CD4-positive, alpha-beta T cell treated with Interleukin-2 at 100 ng/mL for 4 hours (primary cell): ENCODE measurements at places on chromosomes 2 and 18.

- no peak for DNase-seq
These were observed 27.0 kb upstream of the MTX2 start for GRCh38 chr2:176242276-176242675.

GRCh38 chr2:9753665-9754531, 89.4 kb upstream of the TAF1B start:
- peak; percentile 58 for DNase-seq

DNA sequence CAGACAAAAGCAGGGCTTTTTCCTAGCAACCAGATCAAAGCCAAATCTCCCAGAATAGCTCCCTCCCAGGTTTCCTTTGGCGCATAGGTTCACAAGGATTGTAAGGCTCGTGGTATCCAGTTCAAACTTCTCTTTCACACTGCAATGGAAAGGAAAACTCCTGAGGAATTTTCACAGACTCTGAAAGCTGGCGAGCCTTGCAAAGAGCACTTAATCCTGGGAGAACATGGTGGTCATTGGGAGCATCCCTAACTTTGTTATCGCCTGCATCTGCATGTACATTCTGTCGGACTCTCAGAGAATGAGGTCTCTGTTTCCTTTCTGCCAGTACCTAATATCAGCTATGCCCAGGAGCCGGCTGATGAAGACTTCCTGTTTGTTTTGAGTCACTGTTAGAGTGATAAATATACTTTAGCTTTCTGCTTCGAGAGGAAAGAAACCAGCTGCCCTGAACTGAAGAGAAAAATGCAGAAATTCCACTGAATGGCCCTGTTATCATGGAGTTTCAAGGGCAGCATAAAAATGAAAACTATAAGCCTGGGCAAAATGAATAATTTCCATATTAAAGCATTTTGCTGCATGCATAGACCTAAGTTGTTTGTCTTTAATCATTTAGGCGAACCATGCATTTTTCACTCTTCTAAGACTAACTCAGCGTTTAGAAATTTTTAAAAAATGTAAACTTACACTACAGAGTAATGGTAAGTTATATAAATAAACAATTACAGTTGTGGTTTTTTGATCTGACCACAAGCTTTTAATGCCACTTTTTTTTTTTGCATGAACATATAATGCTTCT, 76.4 kb upstream of the ZEB2 start:
- DNase-seq, result peak; percentile 30

GRCh38 chr2:240595381-240596079, 9.0 kb downstream of the CAPN10 start:
- peak; percentile 24 for DNase-seq

- peak; percentile 31 for DNase-seq
These were observed 44.4 kb downstream of the TRIB2 start for GRCh38 chr2:12761104-12761503.

GRCh38 chr2:96759548-96759947, 1.2 kb upstream of the CNNM4 start:
- no peak for DNase-seq

DNA sequence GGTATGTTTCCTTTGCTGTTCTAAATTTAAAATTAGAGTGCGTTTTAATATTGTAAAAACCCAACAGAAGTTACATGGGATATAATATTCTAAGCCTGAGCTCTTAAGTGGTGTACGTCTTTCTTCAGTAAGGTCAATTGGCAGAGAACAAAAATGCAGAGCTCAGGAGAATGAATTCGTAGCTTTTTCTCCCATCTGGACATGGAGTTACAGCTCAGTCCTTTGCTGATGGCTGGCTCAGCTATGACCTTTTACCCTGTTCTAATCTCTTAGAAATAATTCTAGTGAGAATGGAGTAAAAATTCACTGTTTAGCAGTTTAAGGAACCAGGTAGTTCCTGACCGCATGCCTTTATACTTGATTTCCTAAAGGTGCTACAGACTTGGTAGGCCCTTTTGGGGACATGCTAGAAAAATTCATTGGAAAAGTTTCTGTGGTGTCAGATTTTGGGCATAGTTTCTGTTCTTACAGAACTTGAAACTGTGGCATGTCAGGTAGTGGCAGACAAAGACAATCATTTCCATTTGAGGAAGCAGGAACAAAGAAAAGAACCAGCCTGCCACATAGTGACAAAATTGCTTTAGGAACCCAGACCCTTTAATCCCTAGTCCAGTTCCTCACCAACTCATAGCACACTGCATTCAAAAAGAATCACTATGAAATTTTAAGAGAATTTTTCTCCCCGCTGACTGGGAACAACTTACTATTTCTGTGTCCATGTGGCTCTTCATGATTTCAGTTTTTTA, 566.8 kb upstream of the ZNF804A start:
- no peak for DNase-seq

DNA sequence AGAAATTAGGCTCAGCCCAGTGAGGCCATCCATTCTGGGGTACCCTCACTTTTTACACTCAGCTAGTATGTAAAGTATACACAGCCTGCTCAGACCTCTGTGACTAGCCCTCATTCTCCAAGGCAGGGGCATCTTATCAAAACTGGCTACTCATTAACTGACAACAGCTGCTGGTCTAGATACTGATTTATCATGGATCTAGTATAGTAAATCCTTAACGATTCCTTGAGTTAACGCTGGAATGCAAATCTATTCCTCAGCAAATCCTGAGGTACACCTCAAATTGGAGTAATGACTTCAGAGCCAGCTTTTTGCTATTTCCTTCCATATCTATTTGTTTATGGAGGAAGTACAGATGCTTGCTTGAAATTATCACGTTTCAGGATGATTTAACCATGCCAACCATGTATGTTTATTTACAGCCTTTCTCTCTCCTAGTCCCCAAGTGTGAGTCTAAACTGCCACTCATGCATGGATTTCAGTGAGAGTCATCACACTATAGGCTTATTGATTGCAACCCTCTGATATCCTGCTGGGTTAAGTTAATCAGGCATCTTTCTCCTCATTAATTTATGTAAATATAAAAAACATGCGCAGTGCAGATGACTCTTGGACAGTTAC, 70.2 kb upstream of the DOK6 start:
- DNase-seq, result no peak

- no peak for DNase-seq
These were observed 181.1 kb upstream of the SMAD2 start for GRCh38 chr18:48111587-48111986.

DNA sequence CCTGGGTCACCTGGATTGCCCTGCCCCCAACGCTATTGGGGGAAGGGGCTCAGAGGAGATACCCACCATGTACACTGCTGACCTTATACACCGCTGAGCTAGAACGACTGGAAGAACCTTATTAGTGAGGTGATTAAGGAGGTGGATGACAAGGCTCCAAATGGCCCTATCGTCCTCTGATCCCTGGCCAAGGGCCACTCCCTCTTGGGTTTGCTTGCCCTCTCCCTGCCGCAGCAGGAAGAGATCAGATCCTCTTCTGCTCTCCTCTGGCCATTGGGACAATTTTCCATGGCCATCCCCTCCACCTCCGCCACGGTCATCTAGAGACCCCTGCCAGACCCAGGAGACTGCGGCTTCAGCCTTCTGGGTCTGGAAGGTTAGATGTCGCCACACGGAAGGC, 1.2 kb downstream of the ZNF514 start:
- no peak for DNase-seq
